ENCODE measurements at places on chromosomes 16 and 17.

DNA sequence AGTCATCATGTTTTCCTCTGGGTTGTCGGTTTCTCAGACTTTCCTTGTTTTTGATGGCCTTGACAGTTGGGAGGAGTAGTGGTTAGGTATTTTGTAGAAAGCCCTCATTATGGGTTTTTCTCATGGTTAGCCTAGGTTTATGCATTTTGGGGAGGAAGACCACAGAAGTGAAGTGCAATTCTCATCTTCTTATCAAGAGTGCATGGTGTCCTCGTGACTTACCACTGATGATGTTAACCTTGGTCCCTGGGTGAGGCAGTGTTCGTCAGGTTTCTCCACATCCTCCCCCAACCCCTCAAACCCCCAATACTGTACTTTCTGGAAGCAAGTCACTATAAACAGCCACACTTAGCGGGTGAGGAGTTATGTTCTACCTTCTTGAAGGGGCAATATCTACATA, 42.3 kb downstream of the BPTF start:
- DNase-seq, result no peak

- DNase-seq, result peak; percentile 19
Observed at GRCh38 chr16:2046893-2047329, 723 bp downstream of the NTHL1 start.

DNA sequence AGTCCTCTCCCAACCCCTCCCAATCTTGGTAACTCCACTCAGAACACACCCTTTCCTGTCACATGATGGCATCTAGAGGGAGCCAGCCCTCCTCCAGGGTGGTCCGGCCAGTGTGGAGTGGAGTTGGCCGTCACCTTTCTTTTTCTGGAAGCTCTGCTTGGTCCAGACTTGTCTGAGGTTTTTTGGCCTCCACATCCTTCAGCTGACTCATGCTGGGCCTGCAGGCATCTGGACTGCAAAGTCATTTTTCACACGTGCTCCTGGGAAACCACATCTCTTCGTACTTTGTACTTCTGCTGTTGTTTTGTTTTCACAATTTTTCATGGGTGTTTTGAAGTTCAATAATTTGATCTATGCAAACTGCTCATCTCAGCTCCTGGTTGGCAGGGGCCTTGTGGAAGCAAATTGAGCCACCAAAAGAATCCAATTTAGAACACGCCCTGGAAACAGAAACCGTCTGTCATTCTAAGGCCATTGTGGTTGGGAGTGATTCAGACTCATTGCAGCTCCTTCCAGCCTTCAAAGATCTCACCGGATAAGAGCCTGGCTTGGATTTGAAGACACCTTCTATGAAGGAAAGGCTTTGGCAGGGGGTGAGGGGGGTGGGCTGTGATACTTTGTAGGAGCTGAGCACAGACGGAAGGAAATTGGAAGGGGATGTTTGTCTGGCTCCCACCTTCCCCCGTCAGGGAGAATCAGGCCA, 42.4 kb upstream of the NF1 start:
- no peak for DNase-seq

- no peak for DNase-seq
Observed at GRCh38 chr17:74937064-74938051, 1.7 kb downstream of the OTOP3 start.

DNA sequence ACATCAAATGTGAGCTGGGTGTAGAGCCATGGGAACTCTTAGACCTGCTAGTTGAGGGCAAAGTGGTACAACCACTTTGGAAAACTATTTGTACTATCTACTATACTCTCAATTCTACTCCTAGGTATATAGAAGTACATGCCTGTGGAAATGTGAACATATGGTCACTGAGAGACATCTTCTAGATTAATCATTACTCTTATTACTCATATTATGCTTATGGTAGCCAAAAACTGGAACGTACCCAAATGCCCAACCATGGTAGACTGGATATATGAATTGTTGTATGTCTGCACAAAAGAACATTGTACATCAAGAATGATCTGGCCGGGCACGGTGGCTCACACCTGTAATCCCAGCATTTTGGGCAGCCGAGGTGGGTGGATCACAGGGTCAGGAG, 2.7 kb downstream of the WDR45B start:
- DNase-seq, result no peak

GRCh38 chr17:17533901-17534441, 37.8 kb upstream of the RASD1 start:
- DNase-seq, result peak; percentile 56

- no peak for DNase-seq
Observed at GRCh38 chr16:58276346-58276951, 18.4 kb downstream of the PRSS54 start.

DNA sequence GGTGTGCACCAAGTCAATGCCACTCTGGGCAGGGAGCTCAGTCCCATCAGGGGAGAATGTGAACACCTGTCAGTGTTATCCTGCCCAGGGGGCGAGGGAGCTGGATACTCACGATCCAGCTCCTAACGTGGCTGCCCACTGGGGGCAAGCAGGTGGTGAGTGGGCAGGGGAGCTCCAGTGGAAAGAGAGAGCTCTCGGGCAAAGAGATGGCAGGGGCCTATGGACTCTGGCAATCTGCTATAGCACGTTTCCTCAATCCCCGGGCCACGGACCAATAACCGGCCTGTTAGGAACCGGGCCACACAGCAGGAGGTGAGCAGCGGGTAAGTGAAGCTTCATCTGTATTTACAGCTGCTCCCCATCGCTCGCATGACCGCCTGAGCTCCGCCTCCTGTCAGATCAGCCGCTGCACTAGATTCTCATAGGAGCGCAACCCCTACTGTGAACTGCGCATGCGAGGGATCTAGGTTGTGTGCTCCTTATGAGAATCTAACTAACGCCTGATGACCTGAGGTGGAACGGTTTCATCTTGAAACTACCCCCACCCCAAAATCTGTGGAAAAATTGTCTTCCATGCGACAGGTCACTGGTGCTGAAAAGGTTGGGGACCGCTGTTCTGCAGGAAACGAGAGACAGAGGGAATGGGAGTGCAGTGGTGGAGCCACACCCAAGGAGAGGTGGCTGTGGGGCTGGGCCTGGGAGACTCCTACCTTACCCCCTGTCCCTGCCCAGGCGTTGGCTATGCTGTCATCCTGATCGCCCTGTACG, 15.6 kb downstream of the SLC6A2 start:
- DNase-seq, result no peak

DNA sequence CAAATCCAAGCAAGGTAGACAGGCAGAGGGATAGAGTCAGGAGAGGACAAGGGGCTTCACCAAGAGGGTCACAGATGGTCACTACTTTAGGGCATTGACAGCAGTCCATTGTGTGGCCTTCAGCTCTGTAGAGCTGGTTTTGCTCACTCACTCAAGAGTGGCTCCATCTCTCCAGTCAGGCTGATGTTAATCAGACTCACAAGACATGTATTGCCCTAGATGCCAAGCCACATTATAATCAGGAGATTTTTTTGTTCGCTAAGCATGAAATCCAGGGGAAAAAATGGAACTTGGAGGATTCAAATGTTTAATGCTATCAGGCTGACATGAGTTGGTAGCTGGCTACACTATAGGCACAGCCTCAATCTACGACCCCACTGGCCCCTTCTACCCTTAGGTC, 32.5 kb downstream of the CD300LF start:
- no peak for DNase-seq

GRCh38 chr16:6964679-6965078, 368.0 kb upstream of the RBFOX1 start:
- DNase-seq, result no peak

GRCh38 chr17:35257208-35257659, 14.4 kb downstream of the SLFN5 start:
- peak; percentile 94 for DNase-seq

DNA sequence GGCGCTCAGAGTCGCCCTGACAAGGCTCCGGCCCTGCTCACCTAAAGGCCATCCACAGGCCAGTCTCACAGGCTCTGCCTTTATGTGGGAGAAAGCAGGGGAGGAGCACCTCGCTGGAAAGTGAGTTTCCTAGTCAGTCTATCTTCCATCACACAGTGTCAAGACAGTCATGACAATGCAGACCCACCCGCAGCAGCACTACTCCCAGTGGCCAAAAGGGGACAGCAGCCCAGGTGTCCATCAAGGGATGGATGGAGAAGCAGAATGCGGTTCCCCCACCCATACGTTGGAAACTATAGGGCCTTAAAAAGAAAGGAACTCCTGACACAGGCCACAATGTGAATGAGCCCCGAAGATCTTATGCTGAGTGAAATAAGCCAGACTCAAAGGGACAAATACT, 226.8 kb downstream of the ENGASE start:
- DNase-seq, result no peak

DNA sequence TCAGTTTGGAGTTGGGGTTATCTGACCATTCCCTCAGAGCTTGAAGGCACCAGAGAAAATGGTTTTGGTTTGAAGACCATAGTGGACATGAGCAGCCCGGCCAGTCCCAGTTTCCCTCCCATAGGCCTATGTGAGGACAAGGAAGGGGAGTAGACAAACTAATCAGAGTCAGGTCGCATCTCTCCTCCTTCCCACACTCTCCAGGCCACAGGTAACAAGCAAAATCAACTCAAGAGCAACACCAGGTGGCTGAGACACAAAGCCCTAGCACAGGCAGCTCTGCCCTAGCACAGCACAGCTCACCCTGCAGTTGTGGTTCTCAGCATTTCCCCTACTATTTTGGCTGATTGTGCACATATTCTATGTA, 7.2 kb downstream of the SUPT4H1 start:
- no peak for DNase-seq

DNA sequence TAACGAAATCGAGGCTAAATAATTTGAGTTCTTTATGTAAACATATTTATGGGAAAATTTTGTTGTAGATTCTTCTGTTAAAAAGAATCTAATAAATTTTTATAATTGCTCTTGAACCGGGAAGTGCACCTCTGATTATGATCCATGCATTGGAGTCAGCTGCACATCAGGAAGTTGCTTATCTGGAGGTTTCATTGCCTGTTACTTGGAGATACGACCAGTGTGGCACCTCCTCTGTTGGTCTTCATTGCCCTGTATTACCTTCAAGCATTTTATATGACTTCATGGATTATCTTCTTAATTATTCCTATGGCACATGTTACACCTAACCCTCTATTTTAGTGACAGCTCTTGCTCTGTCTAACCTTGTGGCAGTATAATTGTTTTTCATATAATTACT, 312.6 kb upstream of the TBX2 start:
- no peak for DNase-seq

- no peak for DNase-seq
Observed at GRCh38 chr16:27230562-27231001, 27.3 kb downstream of the KDM8 start.

GRCh38 chr16:67932462-67932840, 789 bp upstream of the CTRL start:
- DNase-seq, result no peak

- DNase-seq, result peak; percentile 30
Observed at GRCh38 chr16:65745-66144, 6.7 kb downstream of the RHBDF1 start.

DNA sequence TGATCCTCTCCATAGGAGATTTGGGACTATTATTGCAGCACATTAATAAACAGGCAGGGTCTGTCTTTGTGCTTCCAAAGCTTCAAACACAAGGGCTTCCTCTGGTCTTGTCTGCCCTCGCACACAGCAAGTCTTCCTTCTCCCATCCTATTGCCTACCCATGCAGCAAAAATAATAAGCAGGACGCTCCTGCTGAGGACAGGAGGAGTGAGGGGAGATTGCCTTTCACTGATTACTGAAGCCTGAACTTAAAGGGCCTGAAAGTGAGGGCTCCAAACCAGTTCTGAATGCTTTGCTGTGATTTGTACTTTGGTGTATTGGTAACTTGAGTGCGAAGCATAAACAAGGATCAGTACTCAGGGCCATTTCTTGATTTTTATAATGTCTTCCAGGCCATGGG, 197.6 kb upstream of the XYLT1 start:
- DNase-seq, result no peak

DNA sequence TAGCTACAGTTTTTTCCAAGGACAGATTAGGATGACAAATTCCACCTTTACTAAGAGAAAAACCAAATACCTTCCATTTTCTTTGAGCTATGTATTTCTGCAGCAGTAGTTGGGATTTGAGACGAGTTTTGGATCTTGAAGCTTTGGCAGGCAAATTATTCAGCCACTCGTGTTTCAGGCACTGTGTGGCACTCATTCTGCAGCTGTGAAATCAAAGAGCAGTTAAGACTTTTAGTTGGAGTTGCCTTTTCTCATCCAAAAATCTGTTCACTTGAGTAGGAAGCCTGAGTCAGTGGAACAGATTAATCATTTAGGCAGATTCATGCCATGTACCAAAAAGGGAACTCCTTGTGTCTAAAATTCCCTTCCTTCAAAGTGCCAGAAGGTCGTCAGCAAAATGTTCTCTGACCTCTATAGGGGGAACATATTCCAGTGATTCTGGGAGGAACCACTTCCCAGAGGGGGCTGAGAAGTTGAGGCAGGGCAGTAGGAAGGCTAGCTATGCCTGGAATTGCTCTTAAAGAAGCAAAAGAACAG, 20.1 kb downstream of the ORC6 start:
- DNase-seq, result no peak

- DNase-seq, result no peak
Observed at GRCh38 chr17:40218006-40218739, 931 bp upstream of the WIPF2 start.

GRCh38 chr16:87263418-87264052, 53.7 kb downstream of the C16orf95 start:
- no peak for DNase-seq

GRCh38 chr17:48915459-48916282, 7.5 kb downstream of the UBE2Z start:
- DNase-seq, result no peak

GRCh38 chr16:71669926-71670536, 44.0 kb downstream of the MARVELD3 start:
- no peak for DNase-seq

GRCh38 chr16:3999479-4000325, 116.5 kb downstream of the ADCY9 start:
- no peak for DNase-seq

GRCh38 chr16:25585526-25585925, 106.2 kb upstream of the HS3ST4 start:
- no peak for DNase-seq

- no peak for DNase-seq
Observed at GRCh38 chr16:15671530-15672117, 21.6 kb downstream of the NDE1 start.

GRCh38 chr16:3664187-3664896, 9.9 kb downstream of the DNASE1 start:
- no peak for DNase-seq

- no peak for DNase-seq
Observed at GRCh38 chr16:83714286-83714685, 93.5 kb upstream of the HSBP1 start.

DNA sequence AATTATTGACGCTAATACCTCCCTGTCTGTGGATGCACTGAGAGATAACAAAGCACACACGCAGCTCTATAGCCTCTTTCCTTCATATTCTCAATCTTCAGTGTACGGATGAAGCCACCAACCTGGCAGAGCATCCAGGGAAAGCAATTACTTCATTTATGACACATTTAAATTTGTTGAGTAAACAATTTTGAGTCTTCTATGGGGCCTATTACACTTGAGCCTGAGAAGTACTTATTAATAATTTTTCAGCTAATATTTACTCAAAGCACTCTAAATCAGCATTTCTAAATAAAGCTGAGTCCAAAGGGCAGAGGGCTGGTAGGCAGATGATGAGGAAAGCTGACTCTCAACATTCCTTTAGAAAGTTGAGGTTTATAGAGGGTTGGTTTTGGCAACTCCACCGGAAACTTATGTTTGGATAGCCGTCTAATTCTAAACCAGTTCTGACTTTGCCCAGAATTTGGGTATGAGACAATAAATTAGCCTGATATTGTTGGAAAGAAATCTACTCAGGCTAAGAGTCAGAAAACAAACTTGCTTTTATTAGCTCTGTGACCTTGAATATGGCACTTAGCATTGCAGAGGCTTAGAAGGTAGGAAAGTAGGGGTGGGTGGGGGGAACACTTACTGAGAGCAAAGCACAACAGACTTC, 643.5 kb downstream of the CDH11 start:
- DNase-seq, result peak; percentile 68
